Stimulated activated memory B cell treated with anti-CD40 and anti-IgM and Interleukin-4, amounts not matched to agents 10 μg/mL and 1 μg/mL and 100 μg/mL, for 72 hours (primary cell): ENCODE measurements at places on chromosomes 12 and 14.

- no peak for ATAC-seq
Measured at GRCh38 chr12:92785563-92785950, 82.8 kb downstream of the PLEKHG7 start.

- no peak for ATAC-seq
Measured at GRCh38 chr14:51308866-51309265, 68.8 kb downstream of the TMX1 start.

DNA sequence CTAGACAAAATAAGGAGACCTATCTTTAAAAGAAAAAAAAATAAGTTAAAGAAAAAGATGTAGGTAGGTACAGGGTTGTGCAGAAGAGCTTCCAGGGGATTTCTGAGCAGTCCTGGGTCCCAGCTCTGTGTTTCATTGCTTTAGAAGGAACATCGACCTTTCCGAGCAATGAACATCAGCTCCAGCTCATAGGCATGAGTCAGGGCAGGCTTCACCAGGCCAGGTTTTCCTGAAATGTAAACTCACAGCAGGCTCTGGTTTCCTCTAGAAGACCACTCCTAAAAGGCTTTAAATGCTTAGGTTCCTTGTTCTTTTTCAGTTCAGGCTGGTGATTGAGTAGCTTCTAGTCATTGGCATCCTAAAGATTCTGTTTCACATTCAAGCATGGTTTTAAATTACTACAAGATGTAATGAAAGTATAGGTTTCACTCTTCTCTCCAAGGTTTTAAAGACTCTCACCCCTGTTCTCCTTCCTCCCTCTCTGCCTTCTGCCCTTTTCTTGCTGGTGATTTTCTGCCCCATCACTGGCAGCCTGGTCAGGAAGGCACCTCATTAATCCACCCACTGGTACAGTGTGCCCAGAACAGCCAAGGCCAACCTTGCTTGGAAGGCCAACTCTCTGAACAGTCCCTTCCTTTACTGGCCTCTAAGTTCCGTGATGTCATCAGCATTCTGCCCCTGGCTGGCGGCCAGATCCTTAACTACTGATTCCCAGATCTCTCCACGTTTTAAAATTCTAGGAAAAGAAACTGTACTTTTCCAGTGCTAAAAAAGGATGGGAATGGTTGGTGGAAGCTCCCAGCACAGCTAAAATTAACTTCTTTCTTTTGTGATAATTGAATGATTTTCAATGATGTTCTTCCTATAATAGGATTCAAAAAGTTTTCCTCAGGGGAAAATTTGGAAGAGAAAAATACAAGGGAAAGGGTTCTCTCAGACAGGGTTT lies 109.4 kb upstream of the HIF1A start:
- no peak for ATAC-seq

DNA sequence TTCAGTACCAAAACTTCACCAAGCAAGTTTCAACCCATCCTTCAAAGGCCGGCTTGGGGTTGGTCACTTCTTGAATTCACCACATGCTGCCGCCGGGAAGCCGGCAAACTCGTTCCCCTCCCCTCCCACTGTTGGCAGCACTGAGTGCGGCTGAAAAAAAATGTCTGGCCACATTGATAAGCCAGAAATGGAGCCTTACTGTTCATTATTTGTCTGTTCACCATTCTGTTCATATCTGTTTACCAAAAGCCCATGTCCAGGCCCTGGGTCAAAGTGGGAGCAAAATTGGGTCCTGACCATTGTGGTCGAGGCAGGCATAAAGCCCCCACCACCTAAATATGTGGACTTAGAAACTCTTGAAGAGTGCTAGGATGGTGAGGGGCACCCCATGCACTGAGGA lies 7.3 kb upstream of the HSP90AA1 start:
- no peak for ATAC-seq

DNA sequence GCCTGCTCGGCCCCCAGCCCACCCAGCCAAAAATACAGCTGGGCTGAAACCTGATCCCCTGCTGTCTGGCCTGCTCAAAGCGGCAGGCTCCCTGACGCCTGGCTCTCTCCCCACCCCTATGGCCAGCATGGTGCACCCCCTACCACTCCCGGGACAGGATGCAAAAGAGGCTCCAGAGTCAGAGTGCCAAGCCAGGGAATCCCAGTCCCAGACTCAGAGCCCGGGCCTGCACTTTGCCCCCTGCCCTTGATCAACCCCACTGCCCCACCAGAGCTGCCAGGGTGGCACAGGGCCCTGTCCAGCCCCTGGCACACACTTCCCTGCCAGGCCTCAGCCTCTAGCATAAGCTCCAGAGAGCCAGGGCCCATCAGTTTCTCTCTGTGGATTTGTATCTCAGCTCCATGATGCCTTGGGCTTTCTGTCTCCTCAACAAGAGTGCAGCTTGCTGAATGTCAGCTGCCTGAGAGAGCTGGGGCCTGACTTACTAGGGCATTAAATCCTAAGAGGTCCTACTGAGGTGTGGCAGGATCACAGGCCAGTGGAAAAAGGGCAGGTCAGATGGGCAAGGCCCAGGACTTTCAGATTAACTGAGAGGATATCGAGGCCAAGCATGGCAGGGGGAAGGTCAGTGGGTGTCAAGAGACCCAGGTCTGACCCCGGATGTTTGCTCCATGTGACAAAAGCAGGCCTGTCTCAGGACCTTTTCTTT lies 13.9 kb downstream of the ACVRL1 start:
- no peak for ATAC-seq

DNA sequence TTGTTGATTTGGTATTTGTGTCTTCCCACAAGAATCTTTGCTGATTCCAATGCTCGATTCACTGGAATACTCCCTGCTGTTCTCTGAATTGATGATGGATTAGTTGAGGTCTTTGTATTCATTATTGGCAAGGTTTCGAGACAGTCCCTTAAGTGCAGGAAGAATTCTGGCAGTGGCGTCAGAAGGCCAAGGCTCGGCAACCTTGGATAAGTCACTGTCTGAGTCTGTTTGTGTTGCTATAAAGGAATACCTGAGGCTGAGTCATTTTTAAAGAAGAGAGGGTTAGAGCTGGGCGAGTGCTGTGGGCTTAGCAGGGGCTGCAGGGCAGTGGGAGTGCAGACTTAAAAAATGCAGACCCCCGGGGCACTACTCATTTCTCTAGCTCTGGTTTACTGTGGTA lies 56.9 kb downstream of the CHST11 start:
- ATAC-seq: no peak

DNA sequence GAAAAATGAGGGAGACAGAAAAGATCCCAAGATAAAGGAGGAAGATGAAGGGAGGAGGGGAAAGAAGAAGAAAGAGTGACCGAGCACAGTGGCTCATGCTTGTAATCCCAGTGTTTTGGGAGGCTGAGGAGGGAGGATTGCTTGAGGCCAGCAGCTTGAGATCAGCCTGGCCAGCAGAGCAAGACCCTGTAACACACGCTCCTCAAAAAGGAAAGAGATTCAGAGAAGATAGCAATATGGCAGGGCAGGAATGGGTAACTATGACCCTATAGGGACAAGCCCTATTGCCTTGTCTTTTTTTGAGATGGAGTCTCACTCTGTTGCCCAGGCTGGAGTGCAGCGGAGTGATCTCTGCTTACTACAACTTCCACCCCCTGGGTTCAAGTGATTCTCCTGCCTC lies 116.9 kb upstream of the MAP1LC3B2 start:
- no peak for ATAC-seq

DNA sequence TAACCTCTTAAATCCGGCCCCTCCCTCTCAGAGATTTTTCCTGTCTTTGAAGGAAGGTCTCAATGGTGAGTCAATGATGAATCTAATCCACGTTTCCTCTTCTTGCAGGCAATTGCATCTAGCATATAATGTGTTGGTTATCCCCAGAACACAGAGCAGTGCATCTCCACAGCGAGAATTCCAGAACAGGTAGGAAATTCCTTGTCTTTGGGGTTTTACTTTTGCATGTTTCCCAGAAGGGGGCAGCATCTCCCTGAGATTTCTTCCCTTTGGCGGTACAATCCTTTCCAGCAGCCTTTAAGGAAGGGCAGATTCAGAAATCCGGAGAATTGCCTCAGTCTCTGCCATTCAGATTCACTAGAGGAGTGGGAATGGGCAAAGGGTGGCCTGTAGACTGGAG lies 128.0 kb downstream of the KCNA5 start:
- ATAC-seq: no peak

DNA sequence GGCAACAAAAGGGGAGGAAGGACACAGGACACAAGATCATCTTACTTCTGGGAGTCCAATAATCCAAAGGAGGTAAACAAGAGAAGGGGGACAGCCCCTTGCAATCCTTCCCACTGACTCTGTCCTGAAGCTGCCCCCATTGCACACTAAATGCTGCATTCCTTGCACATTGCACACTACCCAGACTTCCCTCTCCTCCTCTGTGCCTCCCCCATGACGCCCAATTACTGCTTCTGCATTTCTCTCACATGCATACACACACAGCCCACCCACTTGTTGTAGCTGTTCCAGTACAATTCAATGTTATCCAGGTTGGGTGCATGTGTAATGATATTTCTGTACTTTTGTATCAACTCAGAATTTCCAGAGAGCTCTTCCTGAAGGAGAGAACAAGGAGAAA lies 5.5 kb downstream of the NDRG2 start:
- no peak for ATAC-seq
